Subcutaneous preadipocyte (primary cell): ENCODE measurements at places on chromosomes 2 and 18. TPM values are rescaled to one million over a fixed set of nuclear protein-coding genes. Genes with fewer than 3 reads are reported as not detected.

The DAPL1 gene
- not detected in 2 replicates for total RNA-seq

The ALPG gene
- total RNA-seq: not detected in 2 replicates

The DSG2 gene
- total RNA-seq: 0.39 and 3.7 TPM in 2 replicates

The FAHD2B gene
- total RNA-seq: 3.5 and 5.1 TPM in 2 replicates

The CAPN14 gene
- total RNA-seq: under 0.01 and 0.20 TPM in 2 replicates

The DPP10 gene
- total RNA-seq: not detected in 2 replicates

The TTR gene
- total RNA-seq: not detected in 2 replicates

The HAAO gene
- 0.20 and 0.37 TPM in 2 replicates for total RNA-seq

The C2orf78 gene
- total RNA-seq: not detected in 2 replicates

The KLHL41 gene
- 0.20 and 0.37 TPM in 2 replicates for total RNA-seq

The SPAST gene
- 15.4 and 23.1 TPM in 2 replicates for total RNA-seq

The TMEM198 gene
- 1.2 and 3.3 TPM in 2 replicates for total RNA-seq
